Hematopoietic multipotent progenitor cell (in vitro differentiated cells): ENCODE measurements at places on chromosomes 1 and 21. TPM values are rescaled to one million over a fixed set of nuclear protein-coding genes. Genes with fewer than 3 reads are reported as not detected.

ATP6V1G3 gene
- total RNA-seq, result not detected

TP73 gene
- total RNA-seq, result under 0.01 TPM

GJA9 gene
- total RNA-seq, result not detected

BEND5 gene
- total RNA-seq, result 9.2 TPM

FMO1 gene
- total RNA-seq, result under 0.01 TPM

DNM3 gene
- 4.0 TPM for total RNA-seq

RCC2 gene
- total RNA-seq, result 115 TPM

SLC25A44 gene
- 13.2 TPM for total RNA-seq

VANGL1 gene
- 11.8 TPM for total RNA-seq

RAB42 gene
- 1.6 TPM for total RNA-seq

PTAFR gene
- 5.4 TPM for total RNA-seq

MTX1 gene
- total RNA-seq, result 70.3 TPM

DNA sequence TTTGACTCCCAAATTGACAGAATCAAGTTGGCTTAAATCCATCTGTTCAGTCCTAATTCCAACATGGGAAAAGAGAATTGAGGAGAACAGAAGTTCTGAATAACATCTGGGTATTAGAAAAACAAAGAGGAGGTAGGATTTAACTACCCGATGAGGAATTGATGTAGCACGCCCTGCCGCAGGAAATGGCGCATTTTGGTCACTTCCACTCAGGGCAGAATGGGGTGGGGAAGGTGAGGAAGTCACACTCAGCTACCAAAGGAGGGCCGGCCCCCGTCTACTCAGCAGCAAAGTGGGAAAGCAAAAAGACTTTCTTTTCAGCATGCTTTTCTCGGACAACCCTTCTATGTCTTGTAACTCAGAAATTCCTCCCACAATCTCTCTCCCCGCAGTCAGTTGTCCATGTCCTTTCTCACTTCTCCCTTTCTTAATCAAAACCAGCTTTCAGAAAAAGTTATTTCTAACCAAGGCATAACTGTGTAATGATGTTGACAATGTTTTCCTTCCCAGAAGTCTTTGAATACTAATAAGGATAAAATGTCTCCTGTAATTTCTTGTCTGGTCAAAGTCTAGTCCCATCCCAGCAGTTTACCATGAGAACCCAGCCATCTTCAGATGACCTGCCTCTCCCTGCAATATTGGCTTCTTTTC is 60.5 kb upstream of the SIPA1L2 start:
- DNase-seq, result no peak

- no peak for DNase-seq
These were observed 40.9 kb downstream of the LAMC2 start for GRCh38 chr1:183226963-183227362.

DNA sequence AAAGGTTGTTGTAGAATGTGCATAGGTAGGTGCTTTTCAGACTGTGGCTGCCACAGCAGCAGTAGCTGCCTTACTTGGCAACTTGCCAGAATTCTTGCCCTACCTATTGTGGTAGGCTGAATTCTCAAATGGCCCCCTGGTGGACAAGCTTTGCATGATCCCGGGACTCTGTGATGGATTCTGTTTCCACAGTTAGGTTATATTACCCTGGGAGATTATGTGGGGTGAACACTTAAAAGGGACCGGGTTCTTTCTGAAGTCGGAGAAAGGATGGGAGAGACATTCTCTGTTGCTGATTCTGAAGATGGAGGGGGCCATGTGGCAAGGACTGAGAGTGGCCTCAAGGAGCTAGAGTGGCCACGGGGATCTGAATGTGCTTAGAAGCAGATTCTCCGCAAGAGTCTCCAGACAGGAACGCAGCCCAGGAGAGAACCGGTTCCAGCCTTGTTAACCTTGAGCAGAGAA is 32.1 kb upstream of the KCNE1 start:
- DNase-seq, result peak; percentile 40

GRCh38 chr1:207499573-207499972 is 3.6 kb downstream of the CR1 start:
- DNase-seq, result peak; percentile 88

- no peak for DNase-seq
These were observed 152.9 kb downstream of the ATP6V1G3 start for GRCh38 chr1:198387587-198387986.

- no peak for DNase-seq
These were observed 57.6 kb downstream of the TRIM33 start for GRCh38 chr1:114453361-114453784.

GRCh38 chr1:89671775-89672488 is 39.0 kb downstream of the LRRC8C start:
- DNase-seq, result no peak

- DNase-seq, result no peak
These were observed 241.7 kb downstream of the SETD4 start for GRCh38 chr21:35818597-35818996.

- DNase-seq, result no peak
These were observed 25.2 kb downstream of the MAGI3 start for GRCh38 chr1:113415310-113416070.

GRCh38 chr1:17047924-17048323 is 5.9 kb downstream of the SDHB start:
- no peak for DNase-seq

- DNase-seq, result no peak
These were observed 171.3 kb upstream of the HP1BP3 start for GRCh38 chr1:20958430-20958829.

GRCh38 chr1:2950926-2951305 is 70.4 kb upstream of the ACTRT2 start:
- no peak for DNase-seq

DNA sequence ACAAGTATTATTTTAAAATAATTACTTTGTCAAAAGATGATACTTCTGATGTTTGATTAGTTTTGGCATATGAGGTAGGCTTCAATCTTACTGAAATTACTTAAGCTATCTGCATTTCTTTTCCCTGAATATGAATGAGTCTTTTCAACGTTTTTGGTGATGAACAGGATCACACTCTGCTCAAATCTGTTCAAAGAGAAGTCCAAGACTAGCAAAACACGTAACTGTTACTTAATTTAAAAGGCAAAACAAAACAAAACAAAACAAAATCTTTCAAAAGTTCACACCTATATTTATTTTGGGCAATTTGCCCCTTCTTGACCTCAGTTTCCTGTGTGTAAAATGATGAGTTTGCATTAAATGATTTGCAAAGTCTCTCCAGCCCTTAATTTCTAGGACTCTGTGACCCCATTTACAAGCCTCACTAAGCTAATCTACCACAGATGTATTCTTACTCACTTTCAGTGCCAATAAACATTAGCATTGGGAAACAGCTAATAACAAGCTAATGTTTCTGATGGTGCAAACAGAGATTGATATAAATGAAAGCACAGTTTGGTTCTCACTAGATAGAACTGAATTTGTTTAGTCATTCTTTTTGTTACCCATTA is 865.4 kb downstream of the LTN1 start:
- no peak for DNase-seq

GRCh38 chr1:17877316-17877715 is 122.2 kb downstream of the ACTL8 start:
- no peak for DNase-seq

DNA sequence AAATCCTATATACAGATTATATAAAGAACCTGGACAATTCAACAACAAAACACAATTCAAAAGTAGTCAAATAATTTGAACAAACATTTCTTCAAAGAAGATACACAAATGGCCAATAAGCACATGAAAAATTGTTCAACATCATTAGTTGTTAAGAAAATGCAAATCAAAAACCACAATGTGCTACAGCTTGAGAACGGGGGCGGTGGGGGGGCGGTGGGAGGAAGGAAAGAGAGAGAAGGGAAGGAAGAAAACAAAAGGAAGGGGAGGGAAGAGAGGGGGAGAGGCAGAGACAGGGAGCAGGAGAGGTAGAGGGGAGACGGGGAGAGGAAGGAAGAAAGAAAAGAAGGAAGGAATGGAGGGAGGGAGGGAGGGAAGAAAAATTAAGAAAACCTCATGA is 44.1 kb downstream of the ASH1L start:
- DNase-seq, result no peak

DNA sequence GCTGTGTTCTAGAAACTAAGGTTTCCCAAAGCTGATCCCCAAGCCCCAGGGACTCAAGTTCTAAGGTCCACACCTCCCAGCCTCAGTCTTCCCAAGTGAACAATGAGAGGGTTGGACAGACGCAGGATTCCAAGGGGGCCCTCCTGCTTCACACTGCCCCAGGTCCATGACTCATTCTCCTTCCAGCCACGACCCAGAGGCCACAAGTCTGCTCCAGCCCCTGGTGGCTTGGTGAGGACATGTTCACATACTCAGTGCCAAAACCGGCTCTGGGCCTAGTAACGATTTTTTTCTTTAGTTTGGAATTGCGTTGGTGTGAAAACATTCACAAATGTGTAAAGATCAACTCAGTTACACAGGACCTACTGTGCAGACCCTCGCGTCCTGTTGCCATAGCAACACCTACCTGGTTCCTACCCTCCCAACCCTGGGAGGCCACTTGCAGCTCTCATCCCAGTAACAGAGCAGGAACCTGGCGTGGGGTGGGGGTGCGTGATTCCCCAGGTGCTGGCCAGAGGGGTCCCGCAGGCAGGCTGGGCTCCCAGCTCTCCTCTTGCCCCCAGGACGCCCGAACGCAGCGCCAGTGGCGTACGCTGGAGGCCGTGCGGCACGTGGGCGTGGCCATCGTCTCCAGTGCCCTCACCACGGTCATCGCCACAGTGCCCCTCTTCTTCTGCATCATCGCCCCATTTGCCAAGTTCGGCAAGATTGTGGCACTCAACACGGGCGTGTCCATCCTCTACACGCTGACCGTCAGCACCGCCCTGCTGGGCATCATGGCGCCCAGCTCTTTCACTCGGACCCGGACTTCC is 57.0 kb downstream of the DISP3 start:
- DNase-seq, result no peak
